K562 (cell line): ENCODE measurements at places on chromosomes 16 and 17. TPM values are rescaled to one million over a fixed set of nuclear protein-coding genes. Genes with fewer than 3 reads are reported as not detected.

The RUNDC3A gene
- total RNA-seq, result not detected in 2 replicates

The MEOX1 gene
- not detected in 2 replicates for total RNA-seq

The MEAK7 gene
- total RNA-seq, result 9.8 and 10.0 TPM in 2 replicates

The FAM117A gene
- total RNA-seq, result 57.1 and 60.6 TPM in 2 replicates

GRCh38 chr17:77726549-77727006 lies 231.9 kb upstream of the TNRC6C start:
- peaks cover 64% of the 10 kb centered on the region for H3K27me3 ChIP-seq
- H3K4me3 ChIP-seq, result no peak overlapping the region
- H3K4me1 ChIP-seq, result 0 out of 2 replicates have a peak, but pooled peaks cover 5% of the 10 kb centered on the region
- H3K27ac ChIP-seq, result no peak overlapping the region
- no peak for DNase-seq
- no peaks in the 10 kb centered on the region for H3K36me3 ChIP-seq

GRCh38 chr16:4501071-4501478 lies 24.9 kb downstream of the HMOX2 start:
- H3K27me3 ChIP-seq, result no peaks in the 10 kb centered on the region
- no peaks in the 10 kb centered on the region; the same call in 2 of the 3 replicates for H3K4me1 ChIP-seq
- H3K36me3 ChIP-seq, result peaks cover 22% of the 10 kb centered on the region
- no peak overlapping the region for H3K4me3 ChIP-seq
- no peak overlapping the region for H3K27ac ChIP-seq

GRCh38 chr16:52705122-52705521 lies 158.2 kb upstream of the TOX3 start:
- no peaks in the 10 kb centered on the region for H3K27me3 ChIP-seq
- H3K4me1 ChIP-seq, result no peaks in the 10 kb centered on the region
- no peak overlapping the region for H3K27ac ChIP-seq

DNA sequence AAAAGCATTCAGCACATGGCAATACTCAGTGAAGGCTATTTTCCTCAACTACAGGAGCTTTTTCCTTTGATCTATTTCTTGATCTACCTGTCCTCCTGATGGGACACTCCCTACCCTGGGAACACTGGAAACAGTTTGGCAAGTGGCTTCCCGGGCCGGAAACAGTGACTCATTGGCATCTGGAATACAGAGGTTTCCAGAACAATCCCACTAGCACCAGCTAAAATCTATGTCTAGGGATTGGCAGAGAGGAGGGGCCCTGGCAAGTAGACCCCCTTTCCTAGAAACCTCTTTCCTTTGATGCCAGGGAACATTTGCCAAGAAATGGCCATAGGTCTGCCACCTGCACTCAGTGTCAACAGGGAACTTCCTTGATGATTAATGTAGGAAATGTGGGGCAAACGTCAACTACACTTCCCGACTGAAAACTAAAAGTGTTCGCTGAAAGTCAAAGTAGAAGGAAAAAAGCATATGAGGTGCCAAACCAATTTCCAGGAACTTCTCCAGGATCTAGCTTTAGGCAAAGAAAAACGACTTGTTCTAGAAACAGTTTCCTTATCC lies 30.4 kb upstream of the FBXW10B start:
- H3K4me3 ChIP-seq, result no peak overlapping the region
- H3K27me3 ChIP-seq, result no peaks in the 10 kb centered on the region
- DNase-seq, result no peak
- H3K27ac ChIP-seq, result no peak overlapping the region

DNA sequence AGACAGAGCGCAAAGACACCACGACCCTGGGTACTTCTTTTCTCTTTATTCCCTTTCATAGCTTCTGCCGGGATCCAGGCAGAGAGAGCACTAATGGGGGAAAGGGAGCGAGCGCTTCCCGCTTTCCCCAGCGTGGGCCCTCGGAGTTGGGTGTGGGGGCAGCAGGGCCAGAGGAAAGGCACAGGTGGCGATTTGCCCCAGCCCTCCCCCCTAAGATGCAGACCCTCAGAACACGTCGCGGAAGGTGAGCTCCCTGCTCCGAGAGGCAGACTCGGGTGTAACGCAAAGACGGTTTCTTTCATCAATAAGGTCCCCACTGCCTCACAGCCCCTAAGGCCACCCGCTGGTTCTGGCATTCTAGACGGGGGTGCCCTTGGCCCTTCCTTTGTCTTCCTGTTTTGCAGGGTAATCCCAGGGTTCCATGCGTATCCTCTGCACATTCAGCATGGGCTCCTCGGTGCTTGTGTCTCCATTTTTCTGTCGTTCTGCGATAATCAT lies 570 bp upstream of the NME3 start:
- H3K27me3 ChIP-seq, result no peaks in the 10 kb centered on the region
- peak overlapping the region; percentile 96 for H3K27ac ChIP-seq
- H3K4me1 ChIP-seq, result peaks cover 97% of the 10 kb centered on the region
- H3K36me3 ChIP-seq, result peaks cover 69% of the 10 kb centered on the region; the same call in 2 of the 3 replicates
- peak overlapping the region; percentile 96 for H3K4me3 ChIP-seq

DNA sequence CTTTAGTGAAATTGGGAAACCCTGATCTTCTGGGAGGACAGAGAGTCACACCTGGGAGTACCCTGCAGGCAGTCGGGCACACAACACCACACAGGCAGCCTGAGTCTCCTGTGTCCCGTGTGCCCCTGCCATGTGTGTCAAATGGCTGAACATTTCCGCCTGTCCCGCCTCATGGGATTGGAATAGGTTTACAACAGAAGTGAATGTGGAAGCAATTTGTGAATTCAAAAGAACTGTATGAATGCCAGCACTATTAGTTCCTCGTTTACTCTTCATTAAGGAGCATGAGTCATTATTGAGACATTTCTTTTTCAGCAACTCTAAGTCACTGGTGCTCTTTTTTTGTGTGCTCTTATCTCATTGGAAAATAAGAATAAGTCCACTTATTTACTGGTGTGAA lies 226.5 kb downstream of the PMP22 start:
- no peaks in the 10 kb centered on the region for H3K4me1 ChIP-seq
- no peaks in the 10 kb centered on the region for H3K27me3 ChIP-seq
- H3K4me3 ChIP-seq, result no peak overlapping the region
- H3K36me3 ChIP-seq, result no peaks in the 10 kb centered on the region
- no peak for DNase-seq
- H3K27ac ChIP-seq, result no peak overlapping the region

GRCh38 chr17:55587608-55588139 lies 76.4 kb upstream of the SMIM36 start:
- H3K27ac ChIP-seq, result no peak overlapping the region
- DNase-seq, result no peak
- no peaks in the 10 kb centered on the region for H3K27me3 ChIP-seq
- H3K4me3 ChIP-seq, result no peak overlapping the region
- no peaks in the 10 kb centered on the region for H3K36me3 ChIP-seq
- H3K4me1 ChIP-seq, result no peaks in the 10 kb centered on the region; the same call in 1 of the 3 replicates

GRCh38 chr16:58488531-58488930 lies 11.4 kb upstream of the NDRG4 start:
- no peak overlapping the region for H3K4me3 ChIP-seq
- H3K36me3 ChIP-seq, result no peaks in the 10 kb centered on the region
- no peak overlapping the region for H3K27ac ChIP-seq
- H3K27me3 ChIP-seq, result no peaks in the 10 kb centered on the region; the same call in 1 of the 3 replicates
- DNase-seq, result peak; percentile 64
- peaks cover 25% of the 10 kb centered on the region for H3K4me1 ChIP-seq

DNA sequence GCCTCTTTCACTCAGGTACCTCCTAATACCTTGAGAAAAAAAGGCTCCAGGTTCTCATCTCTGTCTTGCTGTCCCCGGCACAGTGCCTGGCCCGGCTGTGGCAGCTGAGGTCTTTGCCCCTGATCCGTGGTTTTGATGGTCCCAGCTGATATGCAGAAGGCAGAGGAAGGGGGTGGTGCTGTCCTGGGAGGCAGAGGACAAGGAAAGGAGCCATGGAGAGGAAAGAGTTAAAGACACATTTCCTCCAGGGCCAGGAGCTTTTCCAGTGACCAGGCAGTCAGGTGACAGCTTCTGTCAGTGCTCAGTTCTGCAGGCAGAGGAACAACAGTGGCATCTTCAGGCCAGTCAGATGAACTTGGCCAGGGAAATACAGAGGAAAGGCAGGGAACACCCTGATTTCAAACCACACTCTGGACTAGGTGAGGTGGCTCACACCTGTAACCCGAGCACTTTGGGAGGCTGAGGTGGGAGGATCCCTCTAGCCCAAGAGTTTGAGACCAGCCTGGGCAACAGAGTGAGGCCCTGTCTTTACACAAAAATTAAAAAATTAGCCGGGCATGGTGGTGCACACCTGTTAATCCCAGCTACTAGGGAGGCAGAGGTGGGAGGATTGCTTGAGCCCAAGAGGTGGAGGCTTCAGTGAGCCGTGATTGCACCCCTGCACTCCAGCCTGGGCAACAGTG lies 3.3 kb upstream of the COG1 start:
- H3K36me3 ChIP-seq, result no peaks in the 10 kb centered on the region
- DNase-seq, result peak; percentile 33
- no peak overlapping the region for H3K27ac ChIP-seq
- no peaks in the 10 kb centered on the region for H3K27me3 ChIP-seq
- H3K4me1 ChIP-seq, result peaks cover 16% of the 10 kb centered on the region

- H3K27me3 ChIP-seq, result peaks cover 26% of the 10 kb centered on the region
- no peak for DNase-seq
- peaks cover 4% of the 10 kb centered on the region; the same call in 1 of the 2 replicates for H3K4me1 ChIP-seq
- H3K36me3 ChIP-seq, result no peaks in the 10 kb centered on the region
These were observed at the start of gene MMP2 for GRCh38 chr16:55478827-55479429. Gene MMP2, plus strand, starts transcription at chr16:55479198. Its CDS starts 282 bp downstream, at chr16:55479480.

DNA sequence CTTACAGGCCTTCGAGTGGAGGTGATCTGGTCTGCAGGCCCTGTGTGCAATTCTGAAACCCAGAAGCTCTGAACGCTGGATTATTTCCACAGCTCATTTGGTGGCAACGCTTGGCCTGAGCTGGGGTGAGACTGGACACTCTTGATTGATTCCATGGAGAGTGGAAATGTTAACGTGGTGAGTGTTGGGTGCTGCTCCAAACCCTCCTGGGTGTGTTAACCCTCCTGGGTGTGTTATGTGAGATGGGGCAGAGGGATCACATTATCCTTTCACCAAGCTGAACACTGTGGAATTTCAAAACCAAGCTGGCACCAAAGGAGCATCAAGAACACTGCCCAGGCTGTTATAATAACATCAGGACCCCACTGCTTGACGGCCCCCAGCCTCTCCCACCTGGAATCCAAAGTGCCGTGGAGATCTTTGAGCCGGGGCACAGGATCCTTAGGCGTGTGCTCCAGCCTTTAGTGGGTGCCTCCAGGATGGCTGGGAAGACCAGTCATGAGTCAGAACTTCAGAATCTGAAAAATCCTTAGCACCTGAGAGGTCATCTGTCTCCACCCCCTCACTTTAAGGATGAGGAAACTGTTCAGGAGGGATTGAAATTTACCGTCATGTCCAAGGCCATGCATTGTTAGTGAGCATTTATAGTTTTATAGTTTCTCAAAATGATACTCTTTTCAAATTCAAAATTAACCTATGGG lies 75.0 kb downstream of the RPTOR start:
- no peak for DNase-seq
- no peaks in the 10 kb centered on the region for H3K36me3 ChIP-seq
- no peaks in the 10 kb centered on the region for H3K27me3 ChIP-seq
- no peak overlapping the region for H3K4me3 ChIP-seq
- H3K27ac ChIP-seq, result no peak overlapping the region

GRCh38 chr17:76336756-76337412 lies 16.8 kb downstream of the PRPSAP1 start:
- no peaks in the 10 kb centered on the region for H3K27me3 ChIP-seq
- H3K27ac ChIP-seq, result no peak overlapping the region
- H3K4me3 ChIP-seq, result no peak overlapping the region
- H3K36me3 ChIP-seq, result peaks cover 15% of the 10 kb centered on the region; the same call in 1 of the 3 replicates

DNA sequence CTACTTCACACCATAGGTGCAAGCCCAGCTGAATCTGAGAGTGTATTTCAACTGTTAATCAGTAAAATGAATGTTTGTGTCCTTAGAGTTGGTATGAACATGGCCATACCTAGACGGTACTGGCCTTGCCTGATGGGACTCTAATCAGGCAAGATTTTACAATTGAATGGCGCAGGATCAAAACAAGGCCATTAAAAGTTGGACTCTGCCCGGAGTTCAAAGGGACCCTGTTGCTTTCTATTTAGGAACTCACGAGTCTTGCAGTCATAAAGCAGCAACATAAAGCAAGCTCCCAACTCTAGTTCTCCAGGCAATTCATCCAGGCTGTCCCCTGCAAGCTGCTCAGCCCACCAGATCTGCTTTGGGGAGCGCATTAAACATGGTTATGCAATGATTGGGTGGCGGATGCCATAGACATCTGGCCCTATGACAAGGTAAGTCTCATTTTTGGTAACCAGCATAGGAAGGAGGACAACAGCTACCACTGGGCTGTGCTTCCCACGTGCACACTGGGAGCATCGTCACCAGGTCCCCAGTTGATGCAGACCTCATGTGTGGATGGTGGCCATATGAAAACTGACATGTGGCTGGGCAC lies 8.8 kb downstream of the TMEM186 start:
- DNase-seq, result no peak
- H3K36me3 ChIP-seq, result no peaks in the 10 kb centered on the region
- H3K27me3 ChIP-seq, result peaks cover 25% of the 10 kb centered on the region; the same call in 2 of the 3 replicates
- no peaks in the 10 kb centered on the region for H3K4me1 ChIP-seq
- H3K27ac ChIP-seq, result no peak overlapping the region

DNA sequence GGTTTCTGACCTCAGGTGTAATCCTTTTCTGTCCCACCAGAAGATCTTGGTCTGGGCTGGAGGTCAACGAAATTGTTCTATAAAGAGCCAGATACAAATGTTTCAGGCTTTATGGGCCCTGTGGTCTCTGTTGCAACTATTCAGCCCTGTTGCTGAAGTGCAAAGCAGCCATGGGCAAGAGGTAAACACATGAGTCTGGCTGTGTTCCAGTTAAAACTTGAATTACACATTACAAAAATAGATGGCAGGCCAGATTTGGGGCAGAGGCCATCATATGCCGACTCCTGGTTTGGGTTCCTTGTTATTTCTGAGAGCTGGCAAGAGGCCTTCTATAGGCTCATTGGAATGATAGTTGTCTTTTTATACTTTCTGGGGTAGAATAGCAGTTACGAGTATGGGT lies 114.4 kb downstream of the SDR42E1 start:
- H3K4me3 ChIP-seq, result no peak overlapping the region
- DNase-seq, result no peak
- peaks cover 6% of the 10 kb centered on the region; the same call in 1 of the 2 replicates for H3K4me1 ChIP-seq
- no peaks in the 10 kb centered on the region for H3K36me3 ChIP-seq
- H3K27ac ChIP-seq, result no peak overlapping the region
- peaks cover 8% of the 10 kb centered on the region; the same call in 2 of the 3 replicates for H3K27me3 ChIP-seq

DNA sequence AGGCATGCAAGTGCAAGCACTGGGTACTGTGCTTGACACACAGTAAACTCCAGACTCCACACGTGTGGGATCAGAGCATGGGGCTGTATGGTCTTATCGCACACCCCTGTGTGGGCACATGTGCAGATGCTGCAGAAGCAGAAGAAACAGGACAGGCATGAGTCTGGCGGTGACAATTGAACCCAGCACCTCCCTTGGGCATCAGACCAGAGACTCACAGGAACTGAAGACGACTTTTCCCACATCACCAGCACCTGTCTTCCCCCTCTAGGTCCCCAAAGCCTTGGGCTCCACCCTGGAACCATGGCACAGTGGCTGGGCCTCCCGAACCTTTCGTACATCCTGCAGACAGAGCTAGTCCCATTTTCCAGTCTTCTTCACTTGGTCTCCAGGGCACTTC lies 126.4 kb upstream of the CDH5 start:
- no peaks in the 10 kb centered on the region for H3K36me3 ChIP-seq
- no peak overlapping the region for H3K27ac ChIP-seq
- no peak overlapping the region for H3K4me3 ChIP-seq
